ENCODE measurements at places on chromosomes 5 and 9.

DNA sequence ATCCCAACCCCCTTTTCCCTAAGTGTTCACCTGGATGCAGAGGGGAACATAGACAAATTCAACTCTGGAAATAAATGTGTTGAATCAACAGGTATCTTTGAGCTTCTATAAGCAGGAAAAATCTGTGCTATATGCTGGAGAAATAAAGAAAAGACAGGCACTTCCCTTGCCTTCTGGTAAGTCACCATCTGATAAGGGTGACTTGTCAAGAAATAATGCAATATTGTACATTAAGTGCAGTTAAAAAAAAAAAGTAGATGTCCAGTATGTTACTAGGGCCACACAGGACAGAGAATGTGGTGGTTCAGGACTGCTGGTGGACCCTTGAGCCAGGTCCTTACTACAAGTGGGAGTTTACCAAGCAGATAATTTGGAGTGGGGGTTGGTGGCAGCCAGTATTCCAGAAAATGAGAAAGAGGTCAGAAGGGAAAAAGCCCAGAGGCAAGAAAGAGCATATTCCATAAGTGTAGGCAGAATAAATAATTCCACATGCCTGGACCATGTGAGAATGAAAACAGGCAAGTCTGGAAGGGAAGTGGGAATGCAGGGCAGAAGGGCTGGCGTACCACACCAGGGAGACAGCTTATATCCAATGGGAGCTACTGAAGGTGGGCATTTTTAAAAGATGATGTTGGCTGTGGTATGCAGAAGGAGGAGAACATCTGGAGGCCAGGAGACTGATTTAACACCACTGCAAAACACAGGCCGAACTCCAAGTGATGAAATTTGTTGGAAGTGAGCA, 209.9 kb downstream of the SEMA5A start:
- DNase-seq, result no peak

DNA sequence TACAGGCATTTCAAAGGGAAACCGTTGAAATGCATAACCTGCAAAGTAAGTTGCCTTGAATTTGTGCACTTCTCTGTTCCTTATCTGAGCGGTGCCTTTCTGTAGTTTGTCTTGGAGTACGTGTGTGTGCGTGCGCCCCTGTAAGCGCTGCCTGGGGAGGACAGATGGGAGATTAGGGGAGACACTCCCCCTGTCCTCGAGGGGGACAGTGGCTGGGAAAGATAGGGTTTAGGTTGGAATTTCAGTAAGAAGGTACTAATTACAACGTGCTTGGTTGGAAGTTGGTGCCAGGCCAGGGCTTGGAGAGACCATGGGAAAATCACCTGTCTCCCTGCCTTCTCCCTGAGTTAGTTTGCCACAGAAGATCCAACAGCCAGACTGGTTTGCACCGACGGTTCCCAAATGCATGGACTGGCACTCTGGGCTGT, 73.2 kb downstream of the PIK3R1 start:
- no peak for DNase-seq

- DNase-seq, result no peak
Observed at GRCh38 chr9:21653091-21653490, 149.3 kb upstream of the MTAP start.

- DNase-seq, result no peak
Observed at GRCh38 chr9:80062567-80062966, 490.8 kb downstream of the TLE4 start.

GRCh38 chr5:93120771-93121170, 460.2 kb downstream of the NR2F1-AS1 start:
- no peak for DNase-seq

GRCh38 chr5:137659209-137659608, 76.7 kb downstream of the KLHL3 start:
- no peak for DNase-seq

GRCh38 chr9:116156621-116157314, 3.2 kb downstream of the PAPPA start:
- peak; percentile 64 for DNase-seq

DNA sequence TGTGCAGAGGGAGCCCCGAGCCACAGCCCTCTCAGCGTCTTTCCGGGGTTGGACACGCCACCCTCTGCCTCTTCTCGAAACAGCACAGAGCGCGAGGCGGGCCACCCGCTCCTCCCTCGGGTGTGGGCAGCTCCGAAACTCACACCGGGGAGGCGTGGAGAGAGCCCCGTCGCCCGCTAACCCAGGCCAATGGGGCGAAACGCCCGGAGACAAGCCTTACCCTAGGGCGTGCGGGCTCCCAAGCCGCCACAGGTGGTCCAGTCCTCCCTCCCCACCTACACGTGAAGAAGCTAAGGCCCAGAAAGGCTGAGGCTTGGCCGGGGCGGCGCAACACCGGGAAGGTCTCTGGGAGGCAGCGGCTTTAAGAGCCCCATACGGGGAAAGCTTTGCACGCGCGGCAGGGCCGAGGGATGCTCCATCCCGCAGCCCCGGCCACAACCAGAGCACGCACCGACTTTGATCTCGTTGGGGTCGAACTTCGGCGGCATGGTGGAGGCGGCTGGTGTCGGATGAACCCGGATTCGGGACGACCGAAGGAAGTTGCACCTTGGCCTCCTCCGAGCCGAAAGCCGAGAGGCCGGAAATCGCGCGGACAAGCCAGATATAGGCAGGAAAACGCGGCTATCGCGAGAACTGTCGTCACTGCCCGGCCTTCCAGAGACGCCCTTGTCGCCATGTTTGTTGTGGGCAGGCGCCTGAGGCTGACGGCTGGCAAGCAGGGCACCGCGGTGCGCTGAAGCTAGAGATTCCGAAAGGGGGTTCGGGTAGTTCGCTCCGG, at the start of the genes LRSAM1 and RPL12:
TSS of gene LRSAM1 (plus strand) at position 681 of the 778 bp plus-strand sequence. CDS start 3,018 bp downstream, outside the sequence.
TSS of gene RPL12 (minus strand) at position 577 of the 778 bp plus-strand sequence. CDS start at position 488, 89 bp downstream.
- DNase-seq, result peak; percentile 99

DNA sequence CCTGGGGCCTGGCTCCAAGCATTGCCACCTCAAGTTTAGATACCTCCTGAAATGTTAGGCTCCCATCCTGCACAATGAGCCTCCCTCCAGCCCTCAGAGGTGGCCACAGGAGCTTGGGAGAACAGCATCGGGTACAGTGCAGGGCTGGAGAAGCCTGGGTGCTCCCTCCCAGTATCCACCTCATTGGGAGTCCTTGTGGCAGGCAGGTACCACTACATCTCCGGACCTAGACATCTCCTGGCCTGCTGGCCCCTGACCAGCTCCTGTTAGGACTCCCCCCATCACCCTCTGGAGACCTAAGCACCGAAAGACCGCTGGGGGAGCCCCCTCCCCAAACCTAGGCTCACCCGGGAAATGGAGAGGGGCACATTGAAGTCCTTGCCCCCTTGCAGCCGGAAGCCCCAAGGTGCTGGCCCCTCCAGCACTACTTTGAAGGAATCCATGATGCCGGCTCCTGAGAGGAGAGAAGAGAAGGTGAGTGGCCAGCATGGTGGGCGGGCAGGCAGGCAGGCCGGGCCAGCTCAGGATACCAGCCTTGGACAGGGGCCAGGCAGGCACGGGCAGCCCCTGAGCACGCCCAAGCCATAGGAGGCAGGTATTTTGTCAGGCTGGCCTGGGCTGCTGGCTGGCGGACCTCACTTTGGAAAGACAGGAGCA, 1.2 kb downstream of the PDLIM7 start:
- no peak for DNase-seq

DNA sequence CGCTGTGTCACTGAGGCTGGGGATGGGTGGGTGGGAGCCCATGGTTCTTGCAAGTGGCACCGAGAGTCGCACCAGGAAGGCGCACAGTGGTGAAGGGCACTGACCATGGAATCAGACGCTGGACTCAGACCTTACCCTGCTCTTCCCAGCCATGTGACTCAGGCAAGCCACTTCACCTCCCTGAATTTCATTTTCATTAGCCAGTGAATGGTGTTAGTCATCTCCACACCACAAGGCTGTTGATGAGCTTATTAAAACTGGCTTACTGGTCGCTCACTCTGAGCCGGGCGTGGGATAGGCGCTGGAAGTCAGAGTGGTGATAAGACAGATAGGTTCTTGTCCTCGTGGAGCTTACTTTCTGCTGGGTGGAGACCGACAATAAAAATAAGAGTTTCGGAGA, 25.1 kb downstream of the FGF18 start:
- DNase-seq, result no peak

GRCh38 chr5:180373454-180373853, 20.3 kb upstream of the GFPT2 start:
- no peak for DNase-seq

DNA sequence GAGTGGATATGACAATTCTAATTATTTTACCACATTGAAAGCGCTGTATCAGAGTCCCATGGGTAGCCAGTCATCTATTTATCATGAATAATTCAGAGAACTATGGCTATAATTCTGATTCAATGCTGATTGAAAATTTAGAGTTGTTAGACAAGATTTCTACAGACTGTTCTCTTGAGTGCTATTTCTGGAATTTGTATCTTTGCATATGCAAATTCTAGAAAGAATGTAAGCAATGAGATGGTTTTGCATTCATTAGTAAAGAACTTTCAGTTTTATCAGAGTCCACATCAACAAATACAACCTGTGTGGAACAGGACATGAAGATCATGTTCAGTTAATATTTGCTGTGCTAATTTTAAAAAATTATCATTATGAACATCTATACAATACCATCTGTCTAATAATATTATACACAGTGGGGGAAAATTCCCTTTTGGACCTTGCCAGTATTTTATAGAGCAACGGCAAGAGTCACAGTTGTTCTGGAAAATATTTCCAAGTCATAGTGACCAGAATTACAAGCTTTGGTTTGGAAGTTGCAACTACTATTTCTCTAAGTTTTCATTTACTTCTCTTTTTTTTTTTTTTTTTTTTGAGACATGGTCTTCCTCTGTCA, 372.7 kb upstream of the PTGER4 start:
- DNase-seq, result no peak

DNA sequence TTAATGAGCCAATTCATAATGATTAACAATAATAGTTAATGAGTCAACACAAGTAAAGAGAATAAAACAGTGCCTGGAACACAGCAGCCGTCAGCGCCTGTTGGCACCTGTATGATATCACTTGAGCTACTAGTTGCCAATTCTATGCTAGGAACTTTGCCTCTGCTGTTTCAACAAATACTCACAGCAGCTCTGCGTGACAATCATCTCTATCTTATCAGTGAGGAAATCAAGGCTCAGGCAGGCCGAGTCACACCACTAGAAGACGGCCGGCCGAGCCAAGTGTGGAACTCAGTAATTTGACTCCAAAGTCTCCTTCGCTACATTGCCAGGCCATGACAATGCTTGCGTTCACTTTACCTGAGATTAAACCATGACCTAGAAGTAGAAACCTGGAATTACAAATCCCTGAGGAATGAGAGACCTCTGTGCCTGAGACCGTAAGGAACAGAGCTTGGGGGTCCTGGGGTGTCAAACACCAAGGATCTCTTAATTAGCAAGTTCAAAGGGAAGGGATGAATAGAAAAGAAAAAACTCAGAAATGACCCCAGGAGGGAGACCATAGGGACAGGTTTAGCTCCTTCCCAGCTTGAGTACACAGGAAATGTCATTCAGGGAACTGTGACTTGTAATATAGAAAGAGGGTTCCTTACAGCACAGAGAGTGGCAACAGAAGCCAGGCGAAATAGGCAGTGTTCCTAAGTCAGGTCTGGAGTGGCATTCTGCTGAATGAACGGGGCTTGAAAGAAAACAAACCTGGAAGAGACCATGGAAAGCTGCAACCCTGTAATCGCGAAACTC, 109.1 kb downstream of the SUSD1 start:
- DNase-seq, result no peak

- DNase-seq, result no peak
Observed at GRCh38 chr9:120829650-120830049, 13.1 kb downstream of the PSMD5 start.

- no peak for DNase-seq
Observed at GRCh38 chr5:134794082-134794481, 35.5 kb downstream of the DDX46 start.

DNA sequence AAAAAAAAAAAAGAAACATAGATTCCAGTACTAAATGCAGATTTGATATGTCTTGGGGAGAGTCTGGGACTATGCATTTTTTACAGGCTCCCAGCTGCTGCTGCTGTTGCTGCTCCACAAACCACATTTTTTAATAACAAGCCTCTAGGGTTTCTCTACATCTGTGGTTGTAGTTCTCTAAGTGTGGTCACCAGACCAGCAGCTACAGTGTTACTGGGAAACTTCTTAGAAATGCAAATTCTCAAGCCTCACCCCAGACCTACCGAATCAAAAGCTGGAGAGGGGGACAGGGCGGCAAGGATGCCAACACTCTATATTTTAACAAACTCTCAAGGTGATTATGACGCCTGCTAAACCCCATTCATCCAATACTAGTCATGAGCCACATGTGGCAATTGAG, 293.4 kb upstream of the PTGER4 start:
- DNase-seq, result no peak

- DNase-seq, result no peak
Observed at GRCh38 chr5:149063017-149063687, at the start of gene SH3TC2. SH3TC2 (minus strand) TSS chr5:149063062; CDS start chr5:149063022, 40 bp downstream.

DNA sequence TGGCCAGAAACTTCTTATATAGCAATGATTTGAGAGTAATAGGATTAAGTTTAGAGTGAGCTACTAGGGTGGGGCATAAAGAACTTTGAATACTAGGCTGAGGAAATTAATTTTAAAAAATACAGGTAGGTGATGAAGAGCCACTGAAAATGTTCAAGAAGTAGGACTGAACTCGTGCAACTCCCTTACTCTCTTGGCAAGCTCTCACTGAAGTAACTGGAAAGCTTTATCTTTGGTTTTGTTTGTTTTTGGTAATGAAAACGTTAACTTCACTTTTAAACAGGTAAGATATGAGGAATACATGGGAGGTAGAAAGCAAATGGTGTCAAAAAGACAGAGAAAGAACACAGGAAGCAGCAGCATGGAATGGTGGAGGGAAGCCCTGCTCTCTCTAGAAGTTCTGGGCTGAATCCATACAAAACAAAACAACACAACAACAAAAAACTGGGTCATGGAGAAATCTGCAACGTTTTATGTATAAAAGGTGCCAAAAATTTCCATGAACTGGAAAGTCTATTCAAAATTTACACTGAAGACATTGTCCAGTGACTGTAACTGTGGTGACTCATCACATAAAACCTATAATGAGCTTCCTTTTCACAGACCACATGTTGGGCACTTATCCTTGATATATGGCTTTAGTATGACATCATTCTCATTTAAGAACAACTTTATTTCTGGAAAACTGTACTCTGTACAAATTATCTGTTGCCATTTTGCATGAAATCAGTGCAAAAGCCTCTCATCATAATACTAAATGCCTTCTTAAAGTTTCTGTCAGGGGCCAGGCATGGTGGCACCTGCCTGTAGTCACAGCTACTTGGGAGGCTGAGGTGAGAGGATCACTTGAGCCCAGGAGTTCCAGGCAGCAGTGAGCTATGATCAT, 91.2 kb upstream of the CHD1 start:
- DNase-seq, result no peak

GRCh38 chr5:30981576-30981975, 211.9 kb upstream of the CDH6 start:
- no peak for DNase-seq

- DNase-seq, result no peak
Observed at GRCh38 chr5:175772747-175773533, 98.4 kb upstream of the CPLX2 start.

GRCh38 chr9:28927691-28928090, 1354.4 kb upstream of the C9orf72 start:
- no peak for DNase-seq

DNA sequence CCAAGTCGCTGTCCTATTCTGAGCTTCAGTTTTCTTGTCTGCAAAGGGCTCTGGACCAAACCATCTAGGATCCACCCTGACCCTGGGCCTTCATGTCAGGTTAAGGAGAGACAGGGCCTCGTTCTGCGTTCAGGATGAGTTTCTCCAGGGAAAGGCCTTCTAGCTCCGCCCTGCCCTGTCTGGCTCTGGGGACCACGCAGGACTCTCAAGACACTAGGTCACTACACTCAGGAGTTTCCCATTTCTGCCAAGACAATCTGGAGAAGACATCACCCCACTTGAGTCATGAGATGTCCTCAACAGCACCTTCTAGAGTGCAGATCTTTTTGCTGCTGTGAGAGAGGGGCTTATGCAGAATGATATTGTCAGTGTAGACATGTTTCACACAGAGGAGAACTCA, 53.2 kb upstream of the KCNMB1 start:
- DNase-seq, result peak; percentile 27

Data from right forelimb (tissue), 1 donor.